ENCODE measurements at places on chromosomes 7 and 10.

- no peak for DNase-seq
These were observed 8.8 kb downstream of the DDC start for GRCh38 chr7:50556247-50556991.

GRCh38 chr10:93951905-93952304, 41.8 kb upstream of the PLCE1 start:
- no peak for DNase-seq

DNA sequence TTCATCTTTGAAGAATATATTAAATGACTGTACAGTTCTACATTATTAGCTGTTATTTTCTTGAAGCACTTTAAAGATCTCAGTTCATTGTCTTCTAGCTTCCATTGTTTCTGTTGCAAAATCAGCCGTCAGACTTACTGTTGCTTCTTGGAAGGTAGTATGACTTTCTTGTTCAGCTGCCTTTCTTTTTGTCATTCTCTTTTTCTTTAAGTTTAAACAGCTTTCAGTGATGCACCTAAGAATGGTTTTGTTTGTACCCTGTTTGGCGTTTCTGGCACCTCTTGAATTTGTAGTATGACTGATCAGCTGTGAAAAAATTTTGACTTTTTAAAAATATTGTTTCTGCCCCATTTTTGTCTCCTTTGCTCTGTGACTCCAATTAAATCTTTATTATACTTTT, 9.3 kb downstream of the MKLN1 start:
- peak; percentile 40 for DNase-seq

- no peak for DNase-seq
These were observed 109.1 kb downstream of the IQUB start for GRCh38 chr7:123425246-123425645.

- no peak for DNase-seq
These were observed 98.0 kb upstream of the FAM20C start for GRCh38 chr7:94251-94801.

GRCh38 chr10:69715156-69715898, 85.3 kb downstream of the FAM241B start:
- no peak for DNase-seq

DNA sequence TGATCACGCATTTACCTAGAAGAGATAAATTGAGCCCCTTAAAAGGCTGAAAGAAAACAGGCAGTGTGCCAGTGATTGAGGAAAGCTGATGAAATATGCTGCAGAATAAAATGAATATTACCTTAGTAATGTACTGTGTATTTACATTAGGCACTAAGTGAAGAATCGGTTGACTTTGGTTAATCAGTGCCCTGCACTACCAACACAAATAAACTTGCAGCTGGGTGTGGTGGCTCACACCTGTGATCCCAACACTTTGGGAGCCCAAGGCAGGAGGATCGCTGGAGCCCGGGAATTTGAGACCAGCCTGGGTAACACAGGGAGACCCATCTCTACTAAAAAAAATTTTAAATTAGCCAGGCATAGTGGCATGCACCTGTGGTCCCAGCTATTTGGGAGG, 148.3 kb upstream of the TCF7L2 start:
- no peak for DNase-seq

DNA sequence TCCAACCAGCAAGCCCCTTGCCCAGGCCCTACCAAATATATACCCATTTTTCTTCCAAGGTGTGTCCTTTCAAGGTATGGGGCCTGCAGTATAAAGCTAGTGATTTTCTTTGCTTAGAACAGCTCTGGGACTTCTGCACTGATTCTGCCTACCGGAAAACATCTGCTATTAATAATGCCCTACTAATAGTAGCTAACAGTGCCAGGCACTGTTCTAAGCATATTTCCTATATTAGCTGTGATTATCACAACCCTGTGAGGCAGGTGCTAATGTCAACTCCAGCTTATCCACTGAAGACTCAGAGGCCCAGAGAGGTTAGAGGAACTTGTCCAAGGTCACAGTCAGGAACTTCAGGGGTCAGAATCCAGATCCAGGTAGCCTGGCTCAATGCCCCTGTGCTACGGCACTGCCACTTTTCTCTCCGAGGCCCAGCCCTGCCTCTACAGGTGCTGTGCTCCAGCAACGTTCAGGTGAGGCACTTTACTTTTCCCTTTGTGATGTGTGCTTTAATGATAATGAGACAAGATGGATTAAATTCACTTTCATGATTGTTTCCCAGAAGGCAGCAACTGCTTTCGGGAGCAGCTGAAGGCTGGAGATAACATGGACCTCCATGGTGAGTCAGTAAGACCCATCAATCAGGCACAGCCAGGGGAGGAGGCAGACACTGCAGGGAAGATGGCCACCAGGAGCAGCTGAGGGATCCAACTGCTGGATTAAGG, 26.7 kb downstream of the TAS2R41 start:
- no peak for DNase-seq

GRCh38 chr10:102384606-102385429, 10.7 kb upstream of the NFKB2 start:
- DNase-seq = no peak

DNA sequence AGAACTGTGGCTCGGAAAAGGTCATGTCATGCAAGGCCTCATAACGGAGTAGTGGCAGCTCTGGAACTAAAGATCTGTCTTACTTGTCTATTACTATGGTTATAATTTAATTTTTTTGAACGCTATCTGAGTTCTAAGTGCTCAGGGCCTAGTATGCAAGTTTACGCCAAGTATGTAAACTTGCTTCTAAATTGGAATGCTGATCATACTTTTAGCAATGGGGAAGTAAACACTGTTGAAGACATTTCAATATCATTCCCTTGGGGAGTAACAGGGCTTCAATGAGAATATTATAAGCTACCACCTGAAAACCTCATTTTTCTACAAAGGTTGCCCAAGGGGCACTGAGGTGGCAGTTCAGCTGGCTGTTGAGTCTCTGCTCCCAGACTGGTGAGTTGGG, 69.5 kb upstream of the NFKB2 start:
- no peak for DNase-seq

DNA sequence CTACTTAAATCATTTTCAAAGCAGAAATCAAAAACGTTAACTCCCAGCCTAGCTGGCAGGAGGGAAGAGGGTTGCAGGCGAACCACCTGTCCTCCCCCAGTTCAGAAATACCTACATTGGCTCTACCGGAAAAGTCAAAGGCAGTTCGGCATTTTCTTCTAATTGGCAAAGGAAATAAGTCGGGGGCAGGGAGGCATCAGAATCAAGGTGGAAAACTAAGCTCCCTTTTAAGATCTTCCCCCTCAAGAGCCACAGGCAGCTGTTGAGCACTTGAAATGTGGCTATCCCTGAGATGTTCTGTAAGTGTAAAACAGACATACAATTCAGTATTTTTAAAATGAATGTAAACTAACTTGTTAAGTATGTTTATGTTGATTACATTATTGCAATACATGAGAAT, 957 bp upstream of the ELMO1 start:
- no peak for DNase-seq

GRCh38 chr7:21367081-21367480, 60.8 kb upstream of the SP4 start:
- no peak for DNase-seq

GRCh38 chr10:119368991-119369869, 161.9 kb downstream of the GRK5 start:
- DNase-seq = no peak

GRCh38 chr10:126102636-126103035, 206.3 kb downstream of the FANK1 start:
- no peak for DNase-seq
